ENCODE measurements at places on chromosomes 13 and 19.

DNA sequence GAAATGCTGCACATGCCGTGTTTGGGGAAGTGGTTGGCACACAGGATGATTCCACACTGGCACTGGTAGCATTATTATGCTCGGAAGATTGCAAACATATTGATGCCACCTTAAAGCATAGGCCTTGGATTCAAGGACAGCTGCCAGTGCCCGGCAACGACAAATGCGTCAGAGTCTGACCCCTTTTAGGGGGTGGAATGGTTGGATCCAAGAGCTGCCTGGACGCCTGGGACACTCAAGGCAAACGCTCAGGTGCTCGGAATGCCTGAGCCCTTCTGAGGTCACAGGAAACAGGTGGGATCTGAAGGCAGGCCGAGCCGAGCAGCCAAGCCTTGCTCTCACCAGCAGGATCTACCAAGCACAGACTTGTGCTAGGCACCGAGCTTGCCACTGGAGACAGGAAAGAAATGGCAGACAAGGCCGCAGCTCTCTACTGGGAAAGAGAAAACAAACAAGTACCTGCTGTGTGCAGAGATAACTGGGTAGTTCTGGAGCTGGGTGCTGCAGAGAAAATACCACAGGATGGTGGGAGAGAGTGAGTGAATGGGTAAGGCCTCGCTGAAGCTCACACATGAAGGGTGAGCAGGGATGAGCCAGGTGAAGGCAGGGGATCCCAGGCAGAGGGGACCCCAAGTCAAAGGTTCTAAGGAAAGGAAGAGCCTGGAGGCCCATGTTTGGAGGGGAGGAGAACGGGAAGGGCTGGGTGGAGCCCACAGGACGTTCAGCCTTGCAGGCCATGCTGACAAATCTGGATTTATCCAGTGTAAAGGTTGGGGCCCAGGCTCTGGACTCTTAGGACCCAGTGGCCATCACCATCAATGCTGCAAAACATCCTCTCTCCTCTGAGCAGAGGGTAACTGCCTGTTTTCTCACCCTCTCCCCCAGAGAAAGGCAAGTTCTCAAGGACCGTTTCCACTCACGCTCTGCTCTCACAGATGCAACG is 9.2 kb downstream of the RANBP3 start:
- no peak for DNase-seq

GRCh38 chr13:76816394-76816793 is 69.8 kb downstream of the KCTD12 start:
- no peak for DNase-seq

DNA sequence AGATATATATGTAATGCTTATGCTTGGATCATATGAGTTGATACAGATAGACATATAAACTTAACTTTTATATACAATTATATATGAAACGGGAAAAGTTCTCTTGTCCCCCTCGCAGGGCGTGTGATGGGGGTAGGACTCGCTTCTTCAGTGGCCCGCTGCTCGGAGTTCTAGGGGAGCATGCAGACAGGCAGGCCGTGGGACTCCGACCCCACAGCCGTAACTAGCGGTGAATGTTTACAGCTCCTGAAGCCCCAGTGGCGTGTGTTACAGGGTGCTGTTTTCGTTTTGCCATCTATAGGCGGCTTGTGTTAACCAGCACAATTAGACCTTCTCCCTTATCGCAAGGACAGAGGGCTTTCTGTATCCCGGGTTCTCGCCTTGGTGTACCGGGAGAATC is 1899.8 kb downstream of the PCDH9 start:
- DNase-seq, result no peak

DNA sequence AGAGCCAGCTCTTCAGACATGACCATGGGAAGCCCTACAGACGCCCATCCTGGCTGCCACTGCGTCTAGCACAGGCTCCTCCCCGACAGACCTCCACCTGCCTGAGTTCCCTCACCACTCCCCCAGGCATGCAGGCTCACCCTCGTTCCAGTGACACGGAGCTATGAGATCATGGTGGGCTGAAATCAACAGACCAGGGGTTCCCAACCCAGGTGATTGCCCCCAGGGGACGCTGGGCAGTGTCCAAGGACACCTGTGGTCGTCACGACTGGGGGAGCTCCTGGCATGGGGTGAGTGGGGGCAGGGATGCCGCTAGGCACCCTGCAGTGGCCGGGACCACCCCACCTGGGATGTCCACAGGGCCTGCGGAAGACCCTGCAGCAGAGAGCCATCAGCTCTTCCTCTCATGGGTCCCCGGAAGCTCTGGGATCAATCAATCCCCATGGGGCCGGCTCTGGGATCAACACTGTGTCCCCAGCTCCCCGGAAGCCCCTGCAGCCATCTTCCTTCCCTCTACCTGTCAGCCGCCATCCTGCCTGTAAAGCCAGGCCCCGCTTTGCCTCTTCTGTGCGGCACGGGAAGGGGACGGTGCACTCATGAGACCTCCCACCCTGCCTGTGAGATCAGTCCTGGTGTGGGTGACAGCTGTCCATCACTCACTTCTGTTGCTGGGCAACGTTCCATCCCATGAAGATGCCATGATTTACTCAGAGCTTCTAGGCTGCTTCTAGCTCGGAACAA is 12.8 kb upstream of the MADCAM1 start:
- DNase-seq, result no peak

DNA sequence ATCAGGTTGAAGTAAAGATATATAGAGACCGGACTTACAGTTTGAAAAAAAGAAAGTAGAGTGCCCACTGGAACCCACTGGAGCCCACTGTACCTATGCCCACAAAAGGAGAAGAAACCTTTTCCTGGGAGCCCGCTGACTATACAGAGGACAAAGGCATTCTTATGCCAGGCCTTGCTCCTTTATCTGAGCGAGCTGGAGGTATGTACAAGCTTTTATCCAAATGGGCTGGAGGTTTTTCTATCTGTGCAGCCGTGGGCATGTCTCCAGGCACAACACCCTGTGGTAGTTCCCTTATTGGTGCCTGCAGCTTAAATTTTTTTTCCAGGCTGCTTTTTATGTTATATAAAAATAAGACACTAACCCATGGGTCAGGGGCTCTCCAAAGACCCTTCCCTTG is 8.4 kb downstream of the ZNF234 start:
- no peak for DNase-seq

- DNase-seq, result no peak
Observed at GRCh38 chr19:13400296-13400695, 106.0 kb downstream of the CACNA1A start.

- no peak for DNase-seq
Observed at GRCh38 chr13:83503424-83503823, 378.9 kb downstream of the SLITRK1 start.

DNA sequence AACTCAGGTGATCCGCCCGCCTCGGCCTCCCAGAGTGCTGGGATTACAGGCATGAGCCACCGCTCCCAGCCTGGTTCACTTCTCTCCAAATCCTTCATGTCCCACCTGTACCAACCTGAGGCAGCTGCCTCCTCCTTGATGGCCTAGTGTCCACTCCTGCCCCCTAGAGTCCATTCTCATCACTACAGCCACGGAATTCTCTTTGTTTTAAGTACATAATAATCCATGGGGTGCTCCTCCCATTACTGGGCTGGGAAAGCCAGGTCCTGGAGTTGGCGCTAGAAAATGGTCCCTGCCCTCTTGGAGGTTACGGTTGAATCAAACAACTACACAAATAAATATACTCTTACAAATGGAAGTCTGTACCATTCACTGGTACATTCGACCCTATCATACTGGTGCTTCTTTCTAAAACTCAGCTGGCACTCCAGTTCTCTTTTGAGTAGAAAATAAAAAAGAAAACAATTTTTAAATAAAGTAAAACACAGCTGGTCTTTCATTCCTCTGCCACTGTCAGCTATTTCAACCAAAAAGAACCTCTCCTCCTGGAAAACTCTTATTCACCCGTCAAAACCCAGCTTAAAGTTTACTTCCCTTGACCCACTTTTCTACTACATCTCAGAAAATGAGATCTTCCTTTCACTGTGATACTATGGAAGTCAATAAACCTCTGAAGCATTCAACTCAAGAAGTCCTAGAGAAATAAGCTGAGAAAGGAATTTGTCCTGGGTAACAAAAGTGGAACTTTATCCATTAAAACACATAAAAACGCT is 22.4 kb upstream of the ARHGEF18 start:
- DNase-seq, result peak; percentile 44

- DNase-seq, result peak; percentile 20
Observed at GRCh38 chr19:7916103-7916954, 1.7 kb downstream of the TGFBR3L start.

GRCh38 chr13:45374917-45375316 is 33.9 kb upstream of the TPT1 start:
- DNase-seq, result no peak

GRCh38 chr13:68066879-68067513 is 836.9 kb upstream of the PCDH9 start:
- DNase-seq, result no peak

DNA sequence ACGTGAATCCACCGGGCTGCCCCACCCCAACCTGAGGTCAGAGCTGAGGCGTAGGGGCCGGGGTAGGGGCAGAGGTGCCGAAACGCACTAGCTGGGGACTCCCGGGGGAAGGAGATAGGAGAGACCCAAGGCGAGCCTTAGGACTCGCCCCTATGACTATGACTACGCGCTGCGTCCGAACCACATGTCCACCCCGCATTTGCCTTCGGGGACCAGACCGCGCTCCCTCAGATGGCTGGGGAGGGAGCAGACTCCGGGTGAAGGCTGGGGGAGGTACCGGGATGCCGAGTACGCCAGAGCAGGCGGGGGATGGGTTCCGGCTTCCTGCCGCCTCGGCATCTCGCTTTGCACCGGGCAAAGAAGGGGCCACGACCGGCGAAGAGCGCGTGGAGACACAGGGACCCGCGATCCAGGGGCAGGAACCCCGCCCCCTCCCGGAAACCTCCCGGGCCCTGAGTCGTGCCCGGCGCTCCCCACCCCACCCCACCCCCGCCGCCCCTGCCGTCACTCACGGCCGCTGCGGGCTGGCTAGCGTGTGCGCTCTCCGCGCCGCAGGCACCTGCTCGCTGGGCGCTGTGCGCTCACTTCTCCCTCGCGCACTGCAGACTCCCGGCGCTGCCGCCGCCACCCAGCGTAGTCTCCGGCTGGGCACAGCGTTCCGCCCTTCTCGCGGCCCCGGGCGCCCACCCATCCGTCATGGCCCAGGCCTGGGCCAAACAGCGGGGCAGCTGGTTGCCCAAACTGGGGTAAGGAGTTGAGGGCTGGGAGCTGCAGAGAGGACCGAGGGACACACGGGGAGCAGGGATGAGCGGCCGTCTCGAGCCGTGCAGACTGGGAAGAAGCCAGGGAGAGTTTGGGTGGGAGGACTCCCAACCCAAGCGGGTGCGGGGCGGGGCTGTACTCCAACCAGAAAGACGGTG is 622 bp upstream of the VSTM2B start:
- DNase-seq, result no peak

- no peak for DNase-seq
Observed at GRCh38 chr13:52845766-52846566, 2.5 kb downstream of the PCDH8 start.

GRCh38 chr19:44746946-44747738 is 1.4 kb upstream of the BCL3 start:
- DNase-seq, result peak; percentile 95

- DNase-seq, result no peak
Observed at GRCh38 chr19:32824916-32825608, 44.5 kb downstream of the SLC7A9 start.

DNA sequence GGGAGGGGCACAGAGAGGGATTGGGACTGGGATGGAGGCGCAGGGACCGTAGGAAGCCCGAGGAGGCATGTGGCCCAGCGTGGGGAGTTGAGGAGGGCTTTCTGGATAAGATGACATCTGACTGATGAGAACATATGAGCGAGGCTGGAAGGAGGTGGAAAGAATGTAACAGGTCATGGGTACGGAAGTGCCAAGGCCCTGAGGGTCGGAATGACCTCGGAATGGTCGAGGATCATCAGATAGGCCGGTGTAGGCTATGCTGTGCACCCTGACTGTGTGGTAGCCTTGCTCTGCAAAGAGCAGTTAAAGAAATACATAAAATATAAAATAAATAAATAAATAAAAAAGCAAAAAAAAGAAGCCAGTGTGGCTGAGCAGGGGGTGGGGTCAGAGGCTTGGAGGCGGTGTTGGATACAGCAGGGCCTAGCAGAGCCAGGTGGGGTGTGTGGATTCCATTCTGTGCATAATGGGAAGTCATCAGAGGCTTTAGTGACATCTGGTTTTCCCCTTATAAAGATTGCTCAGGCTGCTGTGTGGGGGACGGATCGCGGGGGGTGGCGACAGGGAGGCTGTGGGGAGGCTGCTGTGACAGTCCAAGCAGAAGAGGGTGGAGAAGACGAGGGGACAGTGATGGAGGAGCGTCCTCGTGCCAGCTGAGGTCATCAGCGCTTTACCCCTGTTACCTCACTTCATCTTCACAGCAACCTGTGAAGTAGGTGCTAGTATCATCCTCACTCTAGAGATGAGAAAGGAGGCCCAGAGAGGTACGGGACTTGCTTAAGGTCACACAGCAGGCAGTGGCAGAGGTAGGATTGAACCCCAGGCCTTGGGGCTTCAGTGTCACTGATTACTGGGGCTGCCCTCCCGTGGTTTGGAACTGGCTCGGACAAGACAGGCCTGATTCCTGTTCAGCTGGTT is 5.0 kb downstream of the PAK4 start:
- no peak for DNase-seq

DNA sequence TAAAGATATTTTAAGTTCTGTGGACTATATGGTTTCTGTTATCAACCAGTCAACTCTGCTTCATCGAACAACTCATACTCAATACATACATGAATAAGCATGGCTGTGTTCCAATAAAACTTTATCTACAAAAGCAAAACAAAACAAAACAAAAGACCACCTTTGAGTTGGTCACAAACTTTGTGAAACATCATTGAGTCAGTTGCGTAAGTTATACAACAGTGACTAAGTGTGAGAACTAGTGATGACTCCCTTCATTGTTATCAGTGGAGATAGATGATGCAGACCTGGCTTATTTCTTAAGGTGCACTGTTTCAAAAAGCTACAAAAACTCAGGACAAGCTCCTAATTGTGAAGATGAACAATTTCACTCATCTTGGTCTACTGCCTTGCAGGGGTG is 14.5 kb upstream of the KLK4 start:
- DNase-seq, result no peak

DNA sequence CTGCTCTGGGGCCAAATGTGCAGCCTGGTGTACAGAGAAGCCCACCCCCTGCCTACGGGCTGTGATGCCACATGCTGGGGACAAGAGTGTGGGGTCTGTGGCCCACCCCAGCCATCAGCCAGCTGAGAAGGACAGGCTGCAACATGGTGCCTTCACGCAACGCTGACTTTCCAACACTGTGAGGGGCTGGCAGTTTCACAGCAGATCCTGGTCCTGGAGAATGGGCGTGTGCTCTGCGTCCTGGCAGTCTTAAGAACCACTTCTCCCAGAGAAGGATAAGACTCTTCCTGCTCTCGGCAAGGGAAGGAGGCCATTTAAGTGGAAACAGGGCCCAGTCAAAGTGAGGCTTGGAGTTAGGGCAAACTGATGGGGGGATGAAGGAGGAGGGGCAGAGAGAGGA is 4.6 kb downstream of the LRRC4B start:
- DNase-seq, result no peak

DNA sequence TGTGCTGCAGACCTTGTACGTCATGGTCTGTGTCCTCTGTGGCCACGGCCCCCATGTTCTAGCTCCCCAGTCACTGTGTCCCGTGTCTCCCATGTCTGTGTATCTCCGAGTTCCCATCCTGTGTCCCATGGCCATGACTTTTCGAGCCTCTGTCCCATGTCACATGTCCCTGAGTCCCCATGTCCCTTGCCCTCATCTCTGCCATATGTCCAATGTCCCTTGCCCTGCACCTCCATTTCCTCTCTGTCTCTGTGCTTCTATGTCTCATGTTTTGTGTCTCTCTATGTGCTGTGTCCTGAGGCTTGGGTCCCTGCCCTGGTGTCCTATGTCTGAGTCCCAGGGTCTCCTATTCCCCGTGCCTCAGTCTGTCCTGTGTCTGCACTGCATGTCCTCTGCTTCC is 2.0 kb downstream of the ATP4A start:
- no peak for DNase-seq

- DNase-seq, result no peak
Observed at GRCh38 chr19:3113100-3114017, 19.2 kb downstream of the GNA11 start.
